Substantia nigra (tissue), 51 donors: ENCODE measurements at places on chromosomes 3 and 15.

GRCh38 chr3:182895513-182896112 is 84.7 kb downstream of the DCUN1D1 start:
- no peak for DNase-seq

DNA sequence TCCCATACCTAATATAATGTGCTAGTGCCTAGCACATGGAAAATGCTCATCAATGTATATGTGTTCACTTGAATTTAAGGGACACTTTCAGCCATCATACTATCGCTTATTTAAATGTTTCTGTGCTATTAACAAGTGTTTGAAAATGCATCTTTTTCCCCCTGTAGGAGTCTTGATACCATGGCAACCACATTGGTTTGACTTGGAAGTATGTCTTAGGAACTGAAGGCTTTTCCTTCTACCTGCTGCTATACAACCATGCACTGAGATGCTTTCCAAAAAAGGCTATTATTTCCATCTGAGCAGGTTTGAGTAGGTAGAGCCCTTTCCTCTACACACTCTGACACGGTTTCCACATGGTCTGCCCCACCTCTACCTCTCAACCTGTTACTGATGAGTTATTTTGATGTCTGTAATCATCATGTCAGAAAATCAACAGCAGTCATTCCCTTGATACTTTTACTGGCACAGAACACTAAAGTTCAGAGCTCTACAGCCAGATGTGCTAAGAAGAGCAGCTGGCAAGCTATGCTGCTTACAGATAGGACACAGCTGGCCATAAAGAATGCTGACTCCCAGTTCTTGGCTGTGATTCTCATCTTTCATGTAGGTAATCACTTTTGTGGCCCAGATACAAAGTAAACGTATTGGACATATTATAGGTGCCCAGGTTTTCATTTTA is 59.3 kb downstream of the RYR3 start:
- DNase-seq: no peak

GRCh38 chr3:24302396-24302795 is 192.3 kb downstream of the THRB start:
- no peak for DNase-seq

DNA sequence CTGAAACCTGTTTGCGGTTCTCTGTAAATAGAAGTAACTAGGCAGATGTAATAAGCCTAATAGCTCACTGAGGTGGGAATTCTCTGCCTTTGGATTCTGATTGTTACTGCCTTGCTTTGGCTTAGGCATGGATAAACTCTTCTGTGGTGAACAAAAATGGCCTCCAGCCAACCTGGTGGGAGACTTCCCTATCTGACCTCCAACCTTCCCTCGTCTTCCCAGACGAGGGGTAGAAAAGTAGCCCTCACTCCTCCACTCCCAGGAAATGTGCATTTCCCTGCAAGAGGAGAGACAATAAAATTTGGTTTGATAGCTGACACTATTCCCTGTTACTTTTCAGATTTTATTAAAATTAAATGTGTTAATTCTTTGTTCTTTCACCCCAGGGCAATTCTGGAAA is 606 bp upstream of the CD96 start:
- no peak for DNase-seq

DNA sequence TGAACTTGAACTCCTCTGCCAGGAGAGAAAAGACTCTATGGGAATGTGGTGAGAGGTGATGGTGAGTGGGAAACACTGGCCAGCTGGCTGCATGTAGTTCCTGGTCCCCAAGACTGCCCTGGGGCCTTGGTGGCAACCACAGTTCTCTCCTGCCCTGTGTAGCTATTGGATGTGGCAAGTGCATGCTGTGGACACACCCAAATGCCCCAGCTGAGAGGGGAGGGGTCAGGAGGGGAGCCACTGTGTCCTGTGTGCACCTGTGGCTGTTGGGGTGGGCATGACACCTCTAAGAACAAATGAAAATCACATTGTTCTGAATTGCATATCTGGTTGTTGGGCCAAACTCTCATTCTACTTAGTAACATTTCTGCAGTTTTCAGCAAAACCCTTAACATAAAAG is 409.6 kb downstream of the NSUN3 start:
- DNase-seq: no peak

DNA sequence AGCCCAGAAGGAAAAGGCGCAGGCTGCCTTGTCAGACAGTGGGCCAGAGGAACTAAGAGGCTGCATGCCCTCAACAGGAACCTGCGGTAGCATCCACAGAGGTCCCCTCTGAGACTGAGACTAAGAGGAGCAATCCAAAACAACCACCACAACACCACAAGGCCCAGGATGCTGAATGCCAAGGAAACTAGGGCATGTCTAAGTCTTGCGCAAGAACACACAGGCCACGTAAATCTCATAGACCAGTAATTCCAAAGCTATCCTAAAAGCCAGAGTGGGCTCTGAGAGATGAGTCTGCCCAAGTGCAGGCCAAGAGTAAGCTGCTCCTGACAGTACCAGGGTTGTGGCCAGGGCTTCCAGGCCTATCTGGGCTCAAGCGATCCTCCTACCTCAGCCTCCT is 12.9 kb downstream of the MON1A start:
- DNase-seq: no peak
